ENCODE measurements at places on chromosomes 3 and 15.

- DNase-seq, result no peak
Observed at GRCh38 chr3:152309535-152310307, 41.0 kb downstream of the MBNL1 start.

DNA sequence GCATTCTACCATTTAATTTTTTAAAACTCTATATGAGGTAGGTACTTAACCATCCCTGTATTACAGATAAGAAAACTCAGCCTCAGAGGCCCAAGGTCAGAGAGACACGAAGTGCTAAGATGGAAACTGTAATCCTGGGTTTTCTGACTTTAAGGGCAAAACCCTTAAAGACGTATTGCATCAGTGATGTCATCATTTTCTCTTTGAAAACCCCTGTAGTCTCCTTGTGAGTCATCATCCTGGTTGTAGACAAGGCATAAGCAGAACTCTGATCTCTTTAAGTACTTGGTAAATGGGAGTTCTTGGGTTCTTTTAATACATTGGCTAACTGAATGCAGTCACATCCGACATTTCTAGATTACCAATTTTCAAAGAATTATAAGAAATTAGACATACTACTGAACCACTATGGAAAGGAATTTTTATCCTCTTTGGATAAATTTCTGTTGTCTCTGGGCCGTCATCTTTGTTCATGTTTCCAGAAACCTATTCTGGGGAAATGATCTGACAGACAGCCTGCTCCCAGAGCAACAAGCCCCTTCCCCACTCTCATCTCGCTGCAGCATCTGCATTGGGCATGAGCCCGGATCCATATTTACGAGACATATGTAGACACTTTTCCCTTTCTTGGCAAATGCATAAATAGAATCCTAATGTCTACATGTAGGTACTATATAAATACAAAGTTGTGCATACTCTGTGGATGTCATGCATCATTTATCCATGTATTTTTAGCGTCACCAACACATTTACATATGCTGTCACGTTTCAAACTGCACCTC is 48.7 kb upstream of the MDFIC2 start:
- no peak for DNase-seq

DNA sequence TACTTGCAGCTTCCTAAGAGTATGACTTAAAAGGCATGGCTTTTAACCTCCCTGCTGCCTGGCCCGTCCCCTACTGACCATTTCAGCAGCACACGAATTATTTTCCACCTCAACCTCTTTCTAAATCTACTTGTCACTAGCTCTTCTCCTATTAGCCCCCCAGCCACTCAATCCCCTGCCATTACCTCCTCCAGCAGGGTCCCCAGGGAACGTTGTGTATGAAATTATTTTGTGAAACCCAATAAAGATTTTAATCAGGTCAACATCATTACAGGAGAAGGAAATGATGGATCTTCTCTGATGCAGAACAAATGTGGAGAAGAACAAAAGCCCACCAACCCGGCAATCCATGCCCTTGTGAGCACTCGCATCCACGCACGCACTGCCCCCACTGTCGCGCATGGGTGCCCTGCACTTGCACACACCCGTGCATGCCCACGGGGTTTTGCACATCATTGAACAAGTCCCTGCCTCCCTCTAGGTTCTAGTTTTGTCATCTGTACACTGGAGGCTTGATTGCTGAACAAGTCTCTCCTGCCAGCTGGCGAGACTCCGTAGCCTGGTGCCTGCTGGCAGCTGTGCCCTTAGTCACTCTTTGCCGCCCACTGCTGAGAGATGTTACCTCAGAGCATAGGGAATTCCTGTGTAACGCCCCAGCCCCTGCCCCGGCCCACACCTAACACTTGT is 51.6 kb downstream of the LINGO1 start:
- no peak for DNase-seq

GRCh38 chr3:71838406-71838805 is 53.5 kb upstream of the PROK2 start:
- DNase-seq, result no peak

DNA sequence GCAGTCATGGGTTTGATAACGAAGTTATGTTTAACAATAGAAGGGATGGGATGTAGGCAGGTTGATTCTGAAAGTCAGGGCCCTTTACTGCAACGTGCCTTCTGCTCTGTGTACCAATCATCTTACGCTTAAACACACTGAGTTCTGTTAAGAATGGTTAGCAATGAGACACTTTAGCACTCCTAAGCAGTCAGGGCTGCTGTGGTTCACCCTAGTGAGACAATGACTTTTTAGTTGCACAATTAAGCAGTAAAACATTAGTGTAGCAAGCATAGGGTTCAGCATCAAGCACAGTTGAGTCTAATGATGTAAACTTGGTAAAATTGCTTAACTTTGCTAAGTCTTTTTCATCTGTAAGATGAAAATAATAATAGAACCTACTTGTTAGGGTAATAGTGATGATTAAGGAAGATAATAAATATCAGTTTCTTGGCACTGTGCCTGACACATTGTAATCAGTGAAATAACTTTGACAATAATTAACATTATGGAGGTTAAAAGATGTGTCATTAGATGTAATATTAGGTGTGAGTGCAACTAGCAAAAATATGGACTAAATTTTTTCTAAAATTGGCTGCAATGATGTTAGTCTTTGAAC is 484.2 kb upstream of the THBS1 start:
- DNase-seq, result no peak

GRCh38 chr15:43219929-43220928 is 589 bp downstream of the EPB42 start:
- no peak for DNase-seq

DNA sequence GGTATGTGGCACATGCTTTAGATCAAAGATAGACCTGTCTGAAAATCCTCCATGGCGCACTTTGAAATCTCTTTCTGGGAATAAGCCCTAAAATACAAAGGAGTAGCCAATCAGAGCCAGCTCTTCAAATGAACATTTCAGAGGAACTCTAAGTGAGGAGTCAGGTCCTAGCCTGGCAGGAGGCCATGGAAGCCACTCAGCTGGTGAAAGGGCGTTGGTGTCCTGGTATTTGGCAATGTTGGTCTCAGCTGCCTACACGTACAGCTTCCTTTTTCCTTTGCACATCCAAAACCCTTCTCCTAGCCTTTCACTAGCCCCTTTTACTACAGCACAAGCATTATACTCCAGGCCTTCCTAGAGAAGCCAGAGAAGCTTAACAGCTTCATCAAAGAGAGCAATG is 5.5 kb downstream of the WDR73 start:
- DNase-seq, result no peak

- DNase-seq, result no peak
Observed at GRCh38 chr15:69825941-69826818, 271.5 kb downstream of the TLE3 start.

GRCh38 chr3:130915567-130916292 is 21.8 kb downstream of the ATP2C1 start:
- DNase-seq, result no peak

- DNase-seq, result no peak
Observed at GRCh38 chr3:124926426-124927101, 8.0 kb downstream of the MUC13 start.

DNA sequence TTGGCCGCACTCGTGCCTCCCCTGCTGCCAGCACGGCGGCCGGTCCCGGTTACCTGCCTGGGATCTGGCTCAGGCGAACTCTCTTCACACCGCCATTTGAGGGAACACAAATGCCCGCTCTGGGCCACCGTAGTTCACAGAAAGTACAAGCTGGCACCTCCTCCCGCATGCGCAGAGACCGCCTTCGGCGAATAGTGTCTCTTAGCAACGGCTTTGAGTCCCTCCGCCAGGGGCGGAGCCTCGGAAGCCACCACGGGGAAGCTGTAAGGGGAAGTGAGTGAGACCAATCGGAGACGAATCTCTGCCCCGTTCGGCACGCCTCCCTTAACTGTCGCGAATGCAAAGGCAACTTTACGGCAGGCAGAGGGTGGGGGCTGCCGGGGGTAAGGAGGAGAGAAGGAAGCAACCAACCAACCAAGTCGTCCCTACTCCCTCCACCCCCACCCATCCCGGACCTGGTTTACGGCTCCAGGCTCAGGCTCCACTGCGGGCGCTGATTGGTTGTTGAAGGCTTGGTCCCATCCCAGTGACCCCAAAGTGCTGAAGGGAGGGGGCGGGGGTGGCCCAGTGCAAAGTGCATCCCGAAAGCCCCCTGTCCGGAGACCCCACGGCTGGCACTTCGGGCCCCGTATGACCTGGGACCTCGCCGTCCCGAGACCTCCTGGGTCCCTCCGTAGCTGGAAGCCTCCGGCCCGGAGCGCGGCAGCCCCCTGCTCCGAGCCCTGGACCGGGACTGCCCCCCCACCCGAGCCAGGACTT is at the start of the genes ASB7 and LINS1:
Gene ASB7 (plus strand): TSS at position 526 of the 759 bp plus-strand sequence. CDS start 9,628 bp downstream, outside the sequence.
Gene LINS1 (minus strand): TSS at position 121 of the 759 bp plus-strand sequence. CDS start 21,342 bp downstream, outside the sequence.
- peak; percentile 100 for DNase-seq

DNA sequence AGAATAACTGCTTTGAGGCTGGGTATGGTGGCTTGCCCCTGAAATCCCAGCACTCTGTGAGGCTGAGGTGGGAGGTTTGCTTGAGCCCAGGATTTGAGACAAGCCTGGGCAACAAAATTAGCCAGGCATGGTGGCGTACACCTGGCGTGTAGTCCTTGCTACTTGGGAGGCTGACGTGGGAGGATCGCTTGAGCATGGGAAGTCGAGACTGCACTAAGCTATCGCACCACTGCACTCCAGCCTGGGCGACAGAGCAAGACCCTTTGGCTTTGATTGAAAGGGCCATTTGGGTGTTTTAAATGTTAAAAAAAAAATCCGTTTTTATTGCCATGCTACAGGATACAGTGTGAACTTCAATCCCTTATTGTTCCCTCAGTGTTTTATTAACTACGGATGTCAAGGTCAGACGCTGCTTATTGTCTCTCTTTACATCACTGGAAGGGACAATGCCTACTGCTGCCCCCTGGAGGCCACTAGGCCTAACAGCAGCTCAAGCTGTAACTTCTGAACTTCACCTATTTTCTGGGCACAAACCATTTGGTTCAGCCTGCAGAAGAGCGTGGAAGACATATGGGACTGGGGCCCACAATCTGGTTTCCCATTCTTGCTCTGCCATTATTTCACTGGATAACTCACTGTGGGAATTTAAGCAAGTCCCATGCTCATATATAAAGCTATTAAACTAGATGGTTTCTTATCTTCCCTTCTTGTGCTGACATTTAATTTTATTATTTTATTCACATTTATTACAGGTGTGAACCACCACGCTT is 15.3 kb upstream of the IREB2 start:
- peak; percentile 21 for DNase-seq

DNA sequence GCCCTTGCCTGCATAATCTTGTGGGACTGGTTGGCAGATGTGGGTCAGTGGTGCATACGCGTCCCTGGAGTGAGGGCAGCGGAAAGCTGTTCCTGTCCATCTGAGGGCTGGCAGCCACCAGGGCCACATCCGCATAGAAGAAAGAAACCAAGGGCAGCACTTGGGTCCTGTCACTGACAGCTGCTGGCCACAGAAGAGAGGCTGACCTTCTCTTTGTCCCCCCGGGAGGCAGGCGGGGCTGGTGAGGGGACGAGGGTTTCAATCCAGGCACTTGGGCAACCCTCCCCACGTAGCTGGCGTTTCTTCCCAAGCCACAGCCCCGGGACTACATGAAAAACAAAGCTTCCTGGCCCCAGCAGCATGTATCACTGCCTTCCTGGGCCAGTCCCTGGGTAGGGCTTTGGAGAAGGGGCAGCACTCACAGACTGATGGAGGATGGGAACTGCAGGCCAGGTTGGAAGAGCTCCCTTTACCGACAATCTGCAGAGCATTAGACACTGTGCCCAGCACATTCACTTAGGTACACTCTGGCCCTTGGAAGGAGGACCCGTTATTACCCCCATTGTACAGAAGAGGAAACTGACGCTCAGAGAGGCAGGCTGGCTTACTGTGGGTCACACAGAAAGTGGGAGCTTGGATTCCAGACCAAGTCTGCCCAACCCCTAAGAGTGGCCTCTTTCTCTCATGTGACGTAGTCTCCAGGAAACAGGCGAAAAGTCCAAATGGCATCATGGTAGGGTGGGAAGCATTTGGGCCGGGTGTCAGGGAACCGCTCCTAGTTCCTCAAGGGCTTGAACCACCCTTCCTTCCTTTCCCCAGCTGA is 78.8 kb upstream of the SLC6A6 start:
- no peak for DNase-seq

- DNase-seq, result no peak
Observed at GRCh38 chr3:111519178-111519855, 22.7 kb upstream of the CD96 start.

DNA sequence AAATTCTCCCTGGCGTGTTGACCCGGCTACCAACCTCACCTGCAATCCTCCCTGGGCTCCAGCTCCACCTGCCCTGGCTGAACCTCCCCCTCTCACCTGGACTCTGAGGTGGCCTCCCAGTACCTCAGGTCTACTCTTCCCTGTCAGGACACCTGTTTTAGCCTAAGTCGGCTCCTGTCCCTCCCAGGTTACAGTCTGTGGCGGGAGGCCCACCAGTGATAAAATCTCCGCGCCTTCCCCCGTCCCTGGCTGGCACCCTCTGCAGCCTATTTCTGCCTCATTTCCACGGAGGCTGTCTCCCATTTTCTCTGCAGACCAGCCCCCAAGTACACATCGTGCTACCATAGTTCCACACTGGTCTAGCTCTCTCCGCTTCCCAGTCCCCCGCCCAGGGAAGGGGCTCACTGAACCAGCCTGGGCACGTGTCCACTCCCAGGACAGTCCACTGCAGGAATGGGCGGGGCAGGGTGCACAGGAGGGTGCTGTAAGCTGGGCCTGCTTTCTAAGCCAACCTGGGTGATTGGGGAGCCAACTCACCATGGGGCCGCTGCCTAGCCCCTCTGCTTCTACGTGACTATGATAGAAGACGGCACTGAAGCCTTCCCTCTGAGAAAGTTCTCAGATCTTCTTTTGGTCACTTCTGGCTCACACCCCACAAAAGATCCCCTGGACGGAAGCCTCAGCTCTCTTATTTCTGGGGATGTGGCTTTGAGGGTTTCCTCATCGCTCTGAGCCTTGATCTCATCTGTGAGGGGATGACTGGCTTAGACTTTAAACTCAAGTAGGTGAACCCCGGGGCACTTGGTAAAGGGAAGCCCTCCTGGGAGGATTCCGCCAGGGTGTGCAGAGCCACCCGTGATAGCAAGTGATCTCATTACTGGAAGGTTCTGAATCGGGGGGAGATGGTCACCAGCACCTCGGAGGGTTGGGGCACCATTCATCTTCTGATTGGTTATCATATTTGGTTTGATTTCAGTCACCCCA is 96.6 kb downstream of the NSMCE3 start:
- no peak for DNase-seq

GRCh38 chr3:15528854-15529537 is 7.5 kb upstream of the COLQ start:
- DNase-seq, result no peak

- no peak for DNase-seq
Observed at GRCh38 chr3:129597087-129597999, 9.1 kb downstream of the PLXND1 start.

DNA sequence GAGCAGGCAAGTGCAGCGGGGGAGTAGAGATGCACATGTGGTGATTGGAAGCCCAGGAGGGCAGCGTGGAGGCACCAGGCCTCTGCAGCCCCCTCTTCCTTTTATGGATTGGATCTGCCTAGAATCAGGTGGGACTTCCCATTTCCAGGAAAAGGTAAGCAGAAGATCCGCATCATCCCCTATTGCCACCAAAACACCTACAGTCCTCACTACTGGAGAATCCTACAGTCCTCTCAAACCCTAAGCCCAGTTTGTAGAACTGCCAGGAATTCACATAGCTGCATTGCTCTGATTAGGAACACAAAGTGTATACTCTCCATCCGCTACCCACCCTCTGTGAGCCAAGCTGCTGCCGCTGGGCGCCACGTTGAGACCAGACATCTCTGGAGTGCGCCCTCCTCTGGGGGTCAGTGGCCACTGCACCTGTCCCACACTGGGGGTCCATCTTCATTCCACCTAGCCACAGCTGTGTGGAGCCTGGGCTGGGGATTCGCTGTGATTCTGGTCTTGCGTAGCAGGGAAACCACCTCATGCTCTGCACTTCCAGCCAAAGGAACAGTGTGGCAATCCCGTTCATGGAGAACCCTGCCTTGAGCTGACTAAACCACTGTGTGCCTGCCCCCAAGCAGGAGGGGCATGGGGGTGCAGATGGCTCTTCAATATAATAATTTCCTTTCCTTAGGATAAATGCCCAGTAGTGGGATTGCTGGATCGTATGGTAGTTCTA is 88.9 kb upstream of the PTX3 start:
- no peak for DNase-seq

Data from effector memory CD4-positive, alpha-beta T cell (primary cell).